ENCODE measurements at places on chromosomes 2 and 18.

DNA sequence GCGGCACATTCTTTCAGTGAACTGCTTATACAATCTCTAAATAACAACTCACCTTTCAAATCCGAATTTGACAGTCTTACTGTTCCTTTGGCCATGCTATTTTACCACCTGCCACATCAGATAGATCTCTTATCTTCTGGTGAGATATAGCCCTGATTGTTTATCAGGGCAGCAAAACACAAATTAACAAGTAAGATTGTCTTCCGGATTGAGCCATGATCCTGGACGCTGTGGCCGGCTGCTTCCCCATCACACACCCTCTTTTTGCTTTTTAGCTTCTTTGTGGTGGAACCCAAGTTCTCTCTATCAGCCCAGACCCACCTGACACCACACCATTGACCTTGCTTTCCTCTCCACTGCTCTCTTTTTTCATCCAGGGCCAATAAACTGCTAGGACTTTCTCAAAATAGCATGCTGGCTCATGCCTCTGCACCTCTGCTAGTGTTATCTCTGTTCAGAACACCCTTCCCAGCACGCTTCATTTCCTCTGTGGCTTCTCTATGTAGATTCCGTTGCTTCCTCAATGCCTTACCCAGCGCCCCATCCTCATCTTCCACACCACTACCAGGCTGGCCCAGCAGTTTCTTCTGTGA is 111.8 kb upstream of the CNTNAP5 start:
- DNase-seq = no peak

DNA sequence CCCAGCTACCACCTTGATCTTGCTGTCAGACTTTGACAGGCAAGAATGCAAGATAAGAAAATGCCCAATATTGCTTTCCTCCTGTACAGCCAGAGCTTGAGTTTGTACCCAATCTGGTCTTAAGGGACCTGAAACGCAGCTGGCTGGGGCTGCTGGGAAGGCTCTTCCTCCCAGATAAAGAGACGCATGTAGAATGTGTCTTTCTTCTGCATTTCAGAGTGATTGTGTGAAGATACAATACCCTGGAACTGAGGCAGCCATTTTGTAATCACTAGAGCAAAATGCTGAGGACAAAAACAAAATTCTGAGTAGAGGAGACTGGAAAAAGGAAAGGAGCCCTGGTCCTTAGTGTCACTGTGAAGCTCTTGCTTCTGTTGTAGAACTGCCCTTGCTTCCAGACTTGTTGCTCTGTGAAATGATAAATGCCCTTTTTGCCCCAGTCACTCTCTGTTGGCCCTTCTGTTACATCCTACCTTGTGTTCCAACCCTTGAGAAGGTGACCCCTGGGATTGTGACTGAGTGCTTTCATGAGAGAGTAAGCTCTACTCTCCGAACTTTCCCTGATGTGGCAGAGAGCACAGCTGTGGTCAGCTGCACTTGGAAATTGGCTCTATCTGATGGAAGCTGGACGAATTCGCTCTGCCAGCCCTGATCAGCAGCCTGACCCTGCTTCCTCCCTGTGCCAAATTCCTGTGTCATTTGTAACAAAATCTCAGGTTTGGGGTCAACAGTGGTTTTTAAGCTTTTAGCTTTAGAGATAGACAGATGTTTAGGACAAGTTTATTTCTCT is 137.4 kb upstream of the RBMS1 start:
- no peak for DNase-seq

GRCh38 chr2:17303054-17303453 is 215.2 kb downstream of the RAD51AP2 start:
- DNase-seq = no peak

DNA sequence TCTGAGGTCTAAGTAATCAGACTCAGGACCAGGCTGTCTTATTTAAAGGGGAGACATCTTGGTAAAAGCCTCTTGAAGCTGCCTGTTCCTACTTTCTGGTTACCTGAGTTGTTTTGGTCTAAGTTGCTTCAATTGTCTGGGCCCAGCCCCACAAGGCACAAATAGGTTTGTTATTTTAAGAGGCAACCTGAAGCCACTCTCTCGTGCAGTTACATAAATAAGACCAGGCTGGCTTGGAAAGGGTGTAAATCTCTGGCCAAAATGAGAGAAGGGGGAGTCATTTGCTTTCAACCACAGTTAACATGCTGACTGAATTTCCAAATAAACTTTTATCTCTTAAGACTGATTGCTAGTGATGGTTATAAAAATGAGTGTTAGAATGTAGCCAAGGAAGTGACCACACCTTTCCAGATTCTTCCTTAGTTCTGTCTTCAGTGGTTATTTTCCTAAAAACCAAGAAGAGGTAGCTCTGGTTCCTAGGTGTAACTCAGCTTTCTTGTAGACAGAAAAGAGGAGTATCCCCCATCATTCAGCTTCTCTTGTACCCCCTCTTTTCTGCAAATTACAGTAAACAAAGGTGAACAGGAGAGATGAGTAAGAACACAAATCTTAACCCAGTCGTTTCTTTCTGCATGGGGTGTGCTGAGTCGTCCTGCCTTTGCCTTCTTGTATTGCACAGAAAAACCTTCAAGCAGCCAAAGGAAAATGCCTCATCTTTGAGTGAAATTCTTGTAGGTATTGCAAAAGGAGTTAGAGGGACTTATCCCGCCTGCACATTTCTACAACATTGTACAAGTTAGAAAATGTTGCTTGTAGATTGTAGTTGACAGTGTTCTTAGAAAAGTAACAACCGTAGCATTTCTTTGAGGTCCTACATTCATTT is 161.5 kb upstream of the NT5C1B start:
- no peak for DNase-seq

GRCh38 chr2:151860613-151861146 is 32.5 kb upstream of the ARL5A start:
- no peak for DNase-seq

GRCh38 chr2:20501974-20502373 is 55.1 kb downstream of the RHOB start:
- no peak for DNase-seq

GRCh38 chr2:95076705-95077529 is 44.7 kb downstream of the MRPS5 start:
- peak; percentile 80 for DNase-seq

DNA sequence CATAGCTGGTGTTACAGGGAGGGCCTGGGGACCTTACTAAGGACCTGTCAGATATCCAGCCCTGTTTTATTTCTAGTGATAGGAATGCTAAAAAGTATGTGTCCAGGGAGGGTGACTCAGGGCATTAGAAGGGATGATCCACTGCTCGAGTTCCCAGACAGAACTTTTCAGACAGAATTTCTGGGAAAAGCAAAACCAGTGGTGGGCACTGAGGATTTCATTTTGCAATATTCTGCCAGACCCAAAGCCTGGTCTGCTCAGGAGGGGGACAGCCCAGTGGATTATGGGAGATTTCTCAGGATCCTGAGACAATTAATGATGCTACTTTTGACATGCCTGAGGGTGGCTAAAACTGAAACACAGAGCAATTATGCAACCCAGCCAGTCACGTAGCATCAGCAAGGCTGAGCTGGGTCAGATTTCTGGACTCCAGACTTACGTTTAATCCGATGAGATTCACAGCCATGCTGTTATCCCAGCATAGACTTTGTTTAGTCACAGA is 4.7 kb upstream of the KCNE4 start:
- no peak for DNase-seq

DNA sequence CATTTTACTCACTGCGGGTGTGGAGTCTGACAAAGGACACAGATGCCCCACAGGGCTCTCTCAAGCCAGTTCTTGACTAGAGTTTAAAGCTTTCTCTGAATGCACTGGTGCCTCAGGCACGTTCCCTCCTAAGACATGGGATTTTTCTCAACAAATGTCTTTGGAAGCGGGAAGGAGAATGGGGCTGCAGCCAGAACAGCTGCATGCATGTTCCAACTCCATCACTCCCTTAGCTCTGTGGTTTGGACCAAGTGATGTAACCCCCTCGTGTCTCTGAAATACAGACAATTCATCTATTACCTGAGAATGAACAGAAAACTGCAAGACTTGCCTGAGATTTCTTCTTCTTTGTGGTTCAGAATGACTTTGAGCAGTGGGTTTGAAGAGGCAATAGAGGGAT is 141.7 kb upstream of the SERPINE2 start:
- DNase-seq = no peak

DNA sequence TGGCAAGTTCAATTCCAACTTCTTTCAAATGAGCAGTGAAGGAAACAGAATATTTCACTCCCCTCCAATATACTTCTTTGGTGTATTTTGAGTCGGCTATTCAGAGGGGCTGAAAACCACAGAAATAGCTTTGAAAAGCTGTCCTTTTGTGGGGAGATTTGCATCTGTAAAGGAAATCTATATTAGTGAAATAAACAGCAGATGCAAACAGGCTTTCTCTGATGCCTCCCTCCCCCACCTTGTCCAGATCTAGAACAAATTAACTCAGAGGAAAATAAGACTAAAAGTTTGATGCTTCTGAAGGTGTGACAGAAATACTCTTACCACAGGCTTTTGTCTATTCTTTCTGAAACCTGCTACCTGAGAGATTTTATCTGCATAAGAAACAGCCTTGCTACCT is 808.5 kb downstream of the CPS1 start:
- no peak for DNase-seq

GRCh38 chr2:142675398-142675797 is 202.1 kb upstream of the KYNU start:
- DNase-seq = no peak

- no peak for DNase-seq
These were observed 308.1 kb upstream of the CYRIA start for GRCh38 chr2:16973586-16974286.

- no peak for DNase-seq
These were observed 54.6 kb upstream of the RASGRP3 start for GRCh38 chr2:33421820-33422219.
